ENCODE measurements at places on chromosomes 16 and 17.

GRCh38 chr17:82795615-82796014 lies 43.8 kb downstream of the TBCD start:
- DNase-seq = no peak

GRCh38 chr17:9179602-9180001 lies 158.3 kb downstream of the NTN1 start:
- DNase-seq = no peak

DNA sequence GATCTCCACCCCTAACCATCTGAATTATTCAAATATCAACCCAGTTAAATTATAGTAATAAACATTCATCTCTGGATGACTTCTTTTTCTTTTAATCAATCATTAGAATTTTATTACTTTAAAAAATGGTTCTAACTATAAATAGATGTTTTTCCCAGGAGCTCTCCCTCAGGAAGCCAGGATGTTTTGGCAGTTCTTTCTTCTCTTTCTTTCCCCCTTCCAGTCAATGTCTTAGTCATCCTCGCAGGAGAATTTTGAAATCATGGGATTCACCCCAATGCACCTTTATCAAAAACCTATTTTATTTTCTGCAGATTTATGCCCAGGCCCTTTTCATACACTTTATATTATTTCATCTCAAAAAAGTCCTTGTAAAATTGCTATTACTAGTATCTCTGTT lies 711.6 kb downstream of the CDH11 start:
- DNase-seq = no peak

GRCh38 chr17:73308017-73308823 lies 3.6 kb downstream of the CDC42EP4 start:
- peak; percentile 50 for DNase-seq

- no peak for DNase-seq
Measured at GRCh38 chr17:76704805-76705204, 6.0 kb downstream of the MXRA7 start.

GRCh38 chr17:1713878-1714426 lies 3.8 kb upstream of the TLCD2 start:
- DNase-seq = peak; percentile 25

- no peak for DNase-seq
Measured at GRCh38 chr16:54648575-54648974, 282.1 kb upstream of the IRX5 start.

- no peak for DNase-seq
Measured at GRCh38 chr17:58492238-58493121, 4.3 kb upstream of the HSF5 start.

DNA sequence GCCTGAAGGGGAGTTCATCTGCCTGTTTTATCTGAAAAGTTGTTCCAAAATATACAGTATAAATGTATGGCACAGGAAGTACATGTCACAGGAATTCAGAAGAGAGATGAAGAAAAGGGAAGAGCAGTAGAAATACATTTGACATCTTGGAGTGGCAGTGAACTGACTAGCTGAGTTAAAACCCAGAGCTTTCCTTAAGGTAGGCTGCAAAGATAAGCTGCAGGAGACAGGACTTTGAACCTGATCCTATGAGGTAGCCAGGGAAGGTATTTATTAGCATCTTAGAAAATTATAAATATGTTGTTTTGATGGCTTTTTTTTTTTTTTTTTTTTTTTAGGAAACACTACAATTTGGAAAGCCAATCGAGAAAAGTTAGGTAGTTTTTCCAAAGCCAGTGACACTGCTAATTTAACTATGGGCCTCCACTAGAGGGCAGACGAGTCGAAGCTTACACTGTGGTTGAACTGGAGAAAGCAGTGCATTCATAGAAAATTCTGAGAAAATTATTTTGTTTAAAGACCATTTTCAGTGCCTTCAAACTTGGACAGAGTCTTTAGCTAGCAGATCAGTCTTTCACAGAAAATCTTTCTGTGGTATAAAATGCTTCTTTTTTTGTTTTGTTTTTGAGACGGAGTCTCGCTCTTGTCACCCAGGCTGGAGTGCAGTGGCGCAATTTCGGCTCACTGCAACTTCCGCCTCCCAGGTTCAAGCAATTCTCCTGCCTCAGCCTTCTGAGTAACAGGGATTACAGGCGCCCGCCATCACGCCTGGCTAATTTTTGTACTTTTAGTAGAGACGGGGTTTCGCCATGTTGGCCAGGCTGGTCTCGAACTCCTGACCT lies 122.3 kb downstream of the SSH2 start:
- DNase-seq = peak; percentile 4

DNA sequence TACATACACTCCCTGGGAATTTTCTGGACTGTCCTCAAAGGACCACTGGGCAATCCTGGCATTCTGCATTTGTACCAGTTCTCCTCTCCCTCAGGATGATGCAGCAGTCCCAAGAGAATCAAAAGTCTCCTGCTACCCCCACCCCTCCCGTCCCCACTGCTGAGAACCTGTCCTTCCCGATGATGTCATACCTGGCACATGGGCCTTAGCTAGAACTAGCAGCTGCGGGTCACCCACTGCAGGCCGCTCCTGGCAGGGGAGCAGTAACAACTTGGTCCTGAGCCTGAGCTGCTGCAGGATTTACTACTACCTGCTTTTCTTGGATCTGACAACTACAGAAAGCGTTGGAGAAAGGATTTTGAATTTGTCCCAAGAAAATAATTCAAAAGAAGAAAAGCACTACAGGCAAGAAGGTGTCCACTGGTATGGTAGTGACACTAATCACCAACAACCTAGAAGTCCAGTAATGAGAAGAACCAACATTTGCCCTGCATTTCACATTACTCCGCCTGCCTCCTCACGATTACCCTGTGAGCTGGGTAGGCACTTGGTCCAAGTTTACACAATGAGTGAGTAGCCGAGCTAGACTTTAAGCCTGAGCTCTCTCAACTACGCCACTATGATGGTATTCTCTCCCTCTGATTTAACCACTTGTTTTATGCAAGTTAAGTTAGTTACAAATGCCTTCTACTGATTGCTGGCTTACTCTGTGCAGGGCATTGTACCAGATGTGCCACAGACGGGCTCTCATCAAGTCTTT lies 55.3 kb upstream of the ETV4 start:
- no peak for DNase-seq

DNA sequence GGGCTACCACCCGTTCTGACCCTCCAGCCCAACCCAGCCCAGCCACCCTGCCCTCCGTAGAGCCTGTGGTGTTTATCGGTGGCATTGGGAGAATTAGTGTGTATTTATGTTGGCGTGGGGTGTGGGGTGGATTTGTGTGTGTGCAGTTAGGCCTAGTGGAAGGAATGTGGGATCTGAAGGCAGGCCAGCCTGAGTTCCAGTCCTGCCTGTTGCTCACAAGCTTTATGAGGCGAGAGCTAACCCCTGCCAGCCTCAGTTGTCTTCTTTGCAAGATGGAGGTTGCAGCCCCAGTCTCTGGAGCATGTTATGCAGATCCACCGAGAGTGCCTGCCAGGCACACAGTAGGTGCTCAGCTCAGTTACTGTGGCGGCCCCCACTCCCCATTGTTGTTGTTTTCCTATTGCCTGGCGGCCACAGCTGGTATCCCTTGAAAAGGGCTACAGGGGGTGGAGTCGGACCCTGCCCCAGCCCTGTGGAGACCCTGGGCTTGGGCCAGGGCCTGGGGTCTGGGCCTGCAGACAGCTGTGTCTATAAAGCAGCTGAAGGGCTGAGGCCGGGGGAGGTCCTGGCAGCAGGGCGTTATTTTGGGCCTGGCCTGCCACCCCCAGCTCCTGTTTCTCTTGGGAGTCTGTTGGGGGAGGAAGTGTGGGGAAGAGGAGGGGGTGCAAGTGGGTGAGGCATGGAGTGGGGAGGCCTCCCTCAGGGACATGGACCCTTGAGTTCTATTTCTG lies 5.1 kb downstream of the ERBB2 start:
- peak; percentile 5 for DNase-seq

- no peak for DNase-seq
Measured at GRCh38 chr17:46984341-46984740, 5.3 kb upstream of the RPRML start.

- DNase-seq = no peak
Measured at GRCh38 chr16:4760221-4760910, 6.6 kb downstream of the ZNF500 start.

DNA sequence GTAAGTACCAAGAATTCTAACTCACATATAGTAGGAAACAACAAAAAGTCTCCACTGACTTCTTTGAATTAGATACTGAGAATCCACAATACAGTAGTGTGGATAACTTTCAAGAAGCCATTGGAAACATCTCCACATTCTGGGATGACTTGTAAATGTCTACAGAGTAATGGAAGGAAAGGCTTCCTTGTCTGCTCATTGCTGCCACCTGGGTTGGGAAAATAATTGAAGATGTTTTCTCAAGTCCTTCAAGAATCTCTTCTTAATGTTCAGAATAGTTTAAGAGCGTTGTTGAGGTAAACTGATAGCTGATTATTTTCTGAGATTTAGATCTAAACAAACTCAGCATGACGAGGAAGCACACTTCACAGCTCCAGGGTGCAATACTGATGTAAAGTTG lies 14.0 kb downstream of the CPSF4L start:
- no peak for DNase-seq

GRCh38 chr17:45660474-45660873 lies 123.6 kb upstream of the CRHR1 start:
- no peak for DNase-seq

DNA sequence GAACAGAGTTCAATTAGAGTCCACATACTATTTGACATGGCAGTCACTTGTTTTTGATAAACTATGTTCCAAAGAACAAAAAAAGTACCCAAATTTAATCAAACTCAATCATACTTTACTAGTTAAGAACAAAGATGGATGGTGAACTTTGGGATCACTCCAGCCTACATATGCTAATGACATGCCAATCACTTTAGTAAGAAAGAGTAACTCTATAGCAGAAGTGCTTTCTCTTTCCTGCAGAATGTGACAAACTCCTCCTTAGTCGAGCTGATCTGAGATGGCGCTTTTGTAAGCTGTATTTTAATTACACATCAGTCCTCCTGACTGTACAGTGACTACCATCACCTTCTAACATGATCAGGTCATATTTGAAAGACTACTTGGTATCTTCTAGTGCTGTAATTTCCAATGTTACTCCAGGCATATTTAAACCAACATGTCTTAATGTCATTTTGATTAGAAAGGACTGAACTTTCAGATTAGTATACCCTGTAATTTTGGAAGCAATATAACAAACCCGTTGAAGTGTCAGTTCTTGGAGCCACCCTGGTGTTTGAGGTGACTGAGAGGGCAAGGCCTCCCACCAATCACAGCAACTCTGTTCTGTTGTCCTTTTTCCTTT lies 4.1 kb downstream of the NETO2 start:
- DNase-seq = peak; percentile 1

DNA sequence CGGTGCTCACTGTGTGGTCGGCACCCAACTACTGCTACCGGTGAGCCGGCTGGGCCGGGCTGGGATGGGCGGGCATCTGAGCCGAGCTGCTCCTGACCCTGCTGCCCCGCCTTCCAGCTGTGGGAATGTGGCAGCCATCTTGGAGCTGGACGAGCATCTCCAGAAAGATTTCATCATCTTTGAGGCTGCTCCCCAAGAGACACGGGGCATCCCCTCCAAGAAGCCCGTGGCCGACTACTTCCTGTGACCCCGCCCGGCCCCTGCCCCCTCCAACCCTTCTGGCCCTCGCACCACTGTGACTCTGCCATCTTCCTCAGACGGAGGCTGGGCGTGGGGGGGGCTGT lies 6.9 kb downstream of the TBX6 start:
- DNase-seq = no peak

DNA sequence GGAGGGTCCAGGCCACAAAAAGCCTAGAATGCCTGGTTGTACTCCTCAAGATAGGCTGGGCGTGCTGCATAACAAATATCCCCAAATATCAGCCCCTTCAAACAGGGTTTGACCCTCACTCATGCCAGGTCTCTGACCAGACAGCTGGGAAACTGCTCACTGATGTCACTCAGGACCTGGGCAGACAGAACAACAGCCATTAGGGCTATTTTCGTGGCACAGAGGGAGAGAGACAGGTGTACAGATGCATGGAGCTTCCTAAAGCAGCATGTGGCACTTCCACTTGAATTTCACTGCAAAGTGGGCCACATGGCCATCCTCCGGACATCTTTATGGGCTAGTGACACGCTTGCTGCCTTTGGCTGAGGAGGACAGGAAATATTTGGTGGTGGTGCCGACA lies 73.1 kb downstream of the SREBF1 start:
- DNase-seq = no peak

DNA sequence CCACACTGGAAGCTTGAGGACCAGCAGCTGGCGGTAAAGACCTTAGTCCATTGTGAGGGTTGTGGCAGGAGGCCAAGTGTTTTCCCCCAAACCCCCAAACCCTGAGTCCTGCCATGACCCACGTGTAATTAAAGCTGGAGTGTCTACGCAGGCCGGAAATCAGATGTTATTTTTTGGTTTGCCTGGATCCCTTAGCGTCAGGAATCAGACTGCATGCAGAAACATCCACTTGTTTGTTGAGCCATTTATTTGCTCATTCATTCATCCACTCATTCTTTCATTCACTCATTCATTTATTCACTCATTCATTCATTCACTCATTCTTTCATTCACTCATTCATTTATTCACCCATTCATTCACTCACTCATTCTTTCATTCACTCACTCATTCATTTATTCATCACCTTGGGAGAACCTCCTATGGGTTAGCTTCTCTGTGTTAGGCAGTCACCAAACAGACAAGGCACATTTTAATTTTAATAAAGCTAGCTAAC lies 313.1 kb downstream of the MAF start:
- DNase-seq = no peak

GRCh38 chr16:89572073-89572484 lies 3.5 kb upstream of the CPNE7 start:
- DNase-seq = no peak

DNA sequence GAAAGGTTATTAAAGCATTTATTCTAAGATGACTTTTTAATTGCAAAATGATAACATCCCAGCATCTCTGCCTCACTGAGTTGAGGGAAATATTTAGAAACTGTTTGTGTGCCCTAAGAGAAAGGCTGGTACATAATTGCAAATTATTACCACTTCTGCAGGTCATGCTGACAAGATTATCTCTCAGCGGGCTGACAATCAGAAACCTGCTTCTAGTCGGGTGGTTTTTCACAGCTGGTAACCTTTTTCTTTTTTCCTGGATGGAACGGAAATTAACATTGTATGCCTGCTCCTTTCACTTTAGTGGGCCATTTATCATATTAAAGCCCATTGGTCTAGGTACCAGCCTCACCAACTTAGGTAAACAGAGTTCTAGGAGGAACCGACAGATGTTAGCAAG lies 17.0 kb upstream of the NUDT7 start:
- no peak for DNase-seq
